HCEC 1CT (cell line): ENCODE measurements at places on chromosomes 12 and 14.
A peak's percentile ranks its signal among the peaks of the same experiment; 100 is the strongest.

GRCh38 chr12:106179086-106179485 lies 40.3 kb upstream of the NUAK1 start:
- no peak for DNase-seq

DNA sequence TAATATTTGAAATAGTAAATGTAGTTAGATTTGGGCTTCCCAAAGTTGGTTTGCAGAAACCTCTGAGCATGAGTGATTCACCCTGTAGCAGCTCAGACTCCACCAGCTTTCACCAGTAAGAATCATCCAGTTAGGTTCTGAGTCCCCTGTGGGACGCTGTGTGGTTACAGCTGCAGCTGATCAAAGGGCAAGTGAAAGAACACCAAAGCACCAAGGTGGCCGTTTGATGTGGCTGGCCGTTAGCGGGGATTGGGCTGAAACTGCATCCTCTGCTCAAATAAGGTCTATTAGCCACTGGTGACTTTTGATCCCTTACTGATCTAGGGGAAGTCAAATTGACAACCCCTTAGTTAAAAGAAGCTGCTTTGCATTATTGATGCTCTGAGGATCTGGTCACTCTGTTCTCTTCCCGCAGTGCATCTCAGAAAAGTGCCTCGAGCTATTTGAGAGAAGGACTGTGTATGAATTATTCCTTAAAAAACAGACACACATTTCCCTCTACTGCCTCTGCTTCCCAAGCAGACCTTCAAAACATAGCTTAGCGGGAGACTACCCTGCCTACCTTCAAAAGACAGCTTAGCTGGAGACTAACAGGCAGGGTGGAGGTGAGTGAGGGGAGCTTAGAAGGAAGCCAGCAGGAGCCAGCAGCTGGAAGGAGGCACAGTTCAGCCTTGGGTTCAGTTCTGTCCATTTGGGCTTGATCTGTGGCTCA lies 3.7 kb downstream of the ABHD12B start:
- no peak for DNase-seq

GRCh38 chr14:39666386-39666785 lies 234.2 kb upstream of the FBXO33 start:
- DNase-seq: no peak

GRCh38 chr12:113190761-113191160 lies 5.2 kb downstream of the RITA1 start:
- peak; percentile 26 for DNase-seq

GRCh38 chr12:67534681-67535080 lies 113.9 kb upstream of the DYRK2 start:
- DNase-seq: peak; percentile 77

GRCh38 chr12:93379981-93380361 lies 2.2 kb downstream of the NUDT4 start:
- DNase-seq: no peak

DNA sequence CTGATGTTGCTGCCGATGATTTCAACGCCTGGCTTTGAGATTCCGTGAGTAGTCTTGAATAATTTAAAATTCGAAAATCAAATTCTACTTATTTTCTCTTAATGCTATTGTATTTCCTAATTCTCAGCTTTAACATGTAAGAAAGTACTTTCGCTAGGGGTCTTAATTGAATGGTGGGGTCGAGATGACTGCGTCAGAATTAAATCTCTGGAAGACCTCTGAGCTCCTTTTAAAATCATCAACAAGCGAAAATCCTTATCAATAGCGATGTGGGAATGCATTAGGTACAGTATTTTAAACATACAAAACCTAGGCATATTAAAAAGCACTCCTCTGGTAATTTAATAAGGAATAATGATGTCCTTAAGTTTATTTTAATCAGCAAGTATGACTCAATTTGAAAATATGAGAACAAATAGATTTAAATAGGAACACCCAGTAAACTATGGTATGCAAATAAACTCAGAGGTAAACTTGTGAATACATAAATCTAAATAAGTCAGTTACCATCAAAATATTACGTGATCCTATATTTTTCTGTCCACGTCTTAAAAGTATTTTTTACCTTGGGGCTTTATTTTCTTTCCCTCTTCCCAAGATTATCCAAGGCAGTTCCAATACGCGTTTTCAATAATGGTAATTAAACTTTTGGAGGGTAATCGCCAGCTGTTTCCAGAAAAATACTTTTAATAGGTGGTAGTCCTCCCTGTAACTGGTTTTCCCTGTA lies 1.4 kb downstream of the FOXA1 start:
- DNase-seq: no peak

- DNase-seq: no peak
Observed at GRCh38 chr12:94874518-94875302, 128.8 kb downstream of the NDUFA12 start.

- peak; percentile 41 for DNase-seq
Observed at GRCh38 chr12:46303039-46303666, 34.3 kb upstream of the SLC38A1 start.

DNA sequence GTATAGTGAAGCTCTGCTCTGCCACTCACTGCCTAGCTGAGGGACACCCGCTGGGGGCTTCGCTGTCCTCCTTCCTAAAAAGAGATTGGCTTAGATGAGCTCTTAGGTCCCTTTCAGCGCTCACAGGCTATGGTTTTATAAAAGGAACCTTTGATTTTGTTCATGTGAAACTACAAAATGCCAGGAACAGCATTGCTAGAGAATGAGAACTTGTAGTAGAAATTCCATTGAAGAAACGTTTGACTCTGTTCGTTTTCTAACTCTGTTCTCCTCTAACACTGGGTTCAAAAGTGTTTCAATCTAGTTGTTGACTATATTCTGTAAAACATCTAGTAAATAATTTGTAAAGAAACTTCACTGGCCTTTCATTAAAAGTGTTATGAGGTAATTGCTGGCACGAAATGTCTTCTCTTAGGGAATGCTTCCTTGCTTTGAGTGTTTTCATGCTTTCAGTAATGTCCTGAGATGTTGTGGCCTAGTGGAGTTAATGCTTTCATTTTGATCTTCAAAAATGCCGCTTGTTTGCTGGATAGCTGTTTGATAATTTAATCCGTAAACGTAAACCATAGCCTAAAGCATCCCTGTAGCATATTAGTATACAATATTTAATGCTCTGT lies 1.6 kb downstream of the MARK3 start:
- no peak for DNase-seq

DNA sequence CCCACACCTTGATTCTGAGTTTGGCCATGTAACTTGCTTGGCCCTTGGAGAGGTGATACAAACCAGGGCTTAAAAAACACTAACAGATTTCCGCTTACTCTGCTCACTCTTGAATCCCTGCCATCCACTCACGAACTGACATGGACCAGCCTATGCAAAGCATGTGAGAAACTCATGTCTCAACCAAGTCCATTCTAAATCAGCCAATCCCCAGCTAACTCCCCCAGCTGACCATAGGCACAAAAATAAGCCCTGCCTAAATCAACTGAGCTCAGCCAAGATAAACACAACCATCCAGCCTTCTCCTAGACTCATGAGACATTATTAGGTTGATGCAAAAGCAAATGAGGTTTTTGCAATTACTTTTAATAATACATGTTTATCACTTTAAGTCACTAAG lies 353.9 kb upstream of the TBX3 start:
- no peak for DNase-seq

GRCh38 chr12:132218527-132218875 lies 74.2 kb downstream of the NOC4L start:
- no peak for DNase-seq

DNA sequence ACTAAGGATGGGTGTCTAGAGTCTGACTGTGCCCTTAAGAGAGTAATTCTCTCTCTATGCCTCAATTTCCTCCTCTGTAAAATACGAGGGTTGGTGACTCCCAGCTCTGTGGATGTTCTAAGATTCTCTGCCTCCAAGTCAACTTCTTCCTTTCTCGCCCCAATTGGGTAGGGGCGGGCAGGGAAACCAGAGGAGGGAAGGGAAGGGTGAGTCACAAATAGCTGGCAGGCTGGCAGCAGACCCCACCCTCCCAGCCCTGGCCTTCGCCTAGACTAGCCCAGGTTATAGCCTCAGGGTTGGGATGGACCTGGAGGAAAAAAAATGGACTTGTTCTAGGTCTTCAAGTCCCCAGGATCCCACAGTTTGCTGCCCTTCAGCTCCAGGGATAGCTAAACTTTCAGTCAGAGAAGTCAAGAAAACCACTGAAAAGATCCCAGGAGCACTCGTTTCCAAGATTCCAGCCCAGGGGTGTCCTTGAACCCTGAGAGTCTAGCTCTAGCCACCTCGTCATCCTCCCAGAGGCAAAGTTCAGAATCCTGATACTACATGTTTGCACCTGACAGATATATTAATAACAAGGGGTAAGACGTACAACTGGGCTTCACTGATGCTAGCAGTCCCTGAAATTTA lies 2.3 kb downstream of the DGKA start:
- no peak for DNase-seq

GRCh38 chr14:71606064-71606463 lies 326.2 kb upstream of the RGS6 start:
- no peak for DNase-seq

DNA sequence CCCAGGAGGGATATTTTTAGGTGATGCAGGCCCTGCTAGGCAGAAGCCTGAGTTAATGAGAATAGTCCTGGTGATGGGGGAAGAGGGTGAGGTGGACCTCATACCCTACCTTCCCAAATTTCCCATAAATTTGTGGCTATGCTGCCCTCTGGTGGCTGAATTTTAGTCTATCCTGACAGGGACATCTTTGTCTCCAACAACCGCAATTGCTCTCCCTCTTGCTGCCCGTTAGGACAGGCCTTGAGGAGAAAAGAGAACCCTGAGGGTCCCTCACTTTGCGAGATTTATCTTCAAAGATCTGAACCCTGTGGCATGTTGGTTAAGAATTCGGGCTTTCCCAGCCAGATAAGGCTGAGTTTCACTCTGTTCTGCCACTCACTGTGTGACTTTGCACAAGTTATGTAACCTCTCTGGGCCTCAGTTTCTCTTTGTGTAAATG lies 9.8 kb upstream of the ZNF385A start:
- peak; percentile 50 for DNase-seq

DNA sequence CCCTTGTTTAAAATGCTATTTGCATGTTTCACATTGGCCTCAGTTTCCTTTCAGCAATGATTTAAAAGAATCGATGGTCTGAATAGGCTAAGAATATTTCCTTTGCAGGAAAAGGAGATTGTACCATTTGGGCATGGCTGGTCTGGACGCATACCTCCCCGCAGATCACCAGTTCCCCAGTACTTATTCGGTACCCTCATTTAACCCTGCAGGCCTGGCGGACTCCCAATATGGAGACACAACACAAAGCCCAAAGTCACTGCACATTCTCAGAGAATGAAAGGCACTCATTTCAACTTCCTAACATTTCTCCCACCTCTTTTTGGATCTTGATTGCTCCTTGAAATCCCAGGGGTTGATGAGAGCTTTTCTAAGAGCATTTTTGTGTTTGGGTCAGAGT lies 152.9 kb downstream of the GCH1 start:
- no peak for DNase-seq

DNA sequence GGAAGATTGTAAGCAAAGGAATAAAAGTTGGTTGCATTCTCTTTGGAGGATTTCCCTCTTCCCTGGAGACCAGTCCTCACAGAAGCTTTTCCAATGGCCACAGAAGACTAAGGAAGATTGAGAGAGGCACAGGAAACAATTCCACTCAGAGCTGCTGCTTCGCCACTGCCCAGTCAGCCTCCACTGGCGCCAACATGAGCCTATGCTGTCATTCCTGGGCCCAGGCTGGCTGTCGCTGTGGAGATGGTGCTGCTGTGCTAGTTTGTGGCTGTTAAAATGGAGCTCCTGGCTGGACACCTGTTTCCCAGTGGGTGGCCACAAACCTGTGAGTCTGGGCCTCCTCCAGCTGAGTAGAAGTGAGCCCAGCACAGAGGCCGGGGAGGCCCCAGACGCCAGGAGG lies 6.6 kb downstream of the P2RX7 start:
- DNase-seq: no peak

DNA sequence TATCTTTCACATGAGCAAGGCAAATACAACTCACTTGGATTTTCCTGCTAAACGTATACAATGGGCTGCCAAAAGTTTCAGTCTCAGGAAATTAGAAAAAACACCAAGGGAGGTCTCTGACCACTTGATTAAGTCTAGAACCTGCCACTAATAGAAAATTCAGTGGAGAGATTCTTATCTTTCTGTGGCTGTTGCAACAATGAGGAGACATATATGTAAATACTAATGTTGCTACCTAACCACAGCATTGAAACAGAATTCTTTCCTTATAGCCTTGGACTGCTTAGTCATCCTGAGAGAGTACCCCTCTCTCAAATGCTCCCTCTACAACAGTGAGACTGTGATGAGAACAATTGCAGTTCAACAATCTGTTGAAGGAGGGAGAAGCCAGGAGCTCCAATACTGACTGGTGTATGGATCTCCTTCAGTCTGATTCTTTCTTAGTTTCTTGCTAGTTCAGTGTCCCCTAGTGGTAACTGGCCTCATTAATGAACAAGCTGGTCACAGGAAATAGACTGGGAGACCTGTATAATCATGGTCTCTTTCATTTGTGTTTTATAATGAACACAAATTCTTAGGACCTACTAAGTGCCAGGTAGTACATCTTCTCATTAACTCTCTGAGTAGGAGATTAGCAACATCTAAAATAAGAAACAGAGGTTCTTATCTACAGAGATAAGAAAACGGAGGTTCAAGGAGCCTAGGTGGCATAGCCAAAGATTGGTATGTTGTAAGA lies 164.5 kb downstream of the SLC38A4 start:
- peak; percentile 91 for DNase-seq

GRCh38 chr14:33617154-33617553 lies 333.7 kb downstream of the EGLN3 start:
- no peak for DNase-seq
